ENCODE measurements at places on chromosomes 3 and 15.

DNA sequence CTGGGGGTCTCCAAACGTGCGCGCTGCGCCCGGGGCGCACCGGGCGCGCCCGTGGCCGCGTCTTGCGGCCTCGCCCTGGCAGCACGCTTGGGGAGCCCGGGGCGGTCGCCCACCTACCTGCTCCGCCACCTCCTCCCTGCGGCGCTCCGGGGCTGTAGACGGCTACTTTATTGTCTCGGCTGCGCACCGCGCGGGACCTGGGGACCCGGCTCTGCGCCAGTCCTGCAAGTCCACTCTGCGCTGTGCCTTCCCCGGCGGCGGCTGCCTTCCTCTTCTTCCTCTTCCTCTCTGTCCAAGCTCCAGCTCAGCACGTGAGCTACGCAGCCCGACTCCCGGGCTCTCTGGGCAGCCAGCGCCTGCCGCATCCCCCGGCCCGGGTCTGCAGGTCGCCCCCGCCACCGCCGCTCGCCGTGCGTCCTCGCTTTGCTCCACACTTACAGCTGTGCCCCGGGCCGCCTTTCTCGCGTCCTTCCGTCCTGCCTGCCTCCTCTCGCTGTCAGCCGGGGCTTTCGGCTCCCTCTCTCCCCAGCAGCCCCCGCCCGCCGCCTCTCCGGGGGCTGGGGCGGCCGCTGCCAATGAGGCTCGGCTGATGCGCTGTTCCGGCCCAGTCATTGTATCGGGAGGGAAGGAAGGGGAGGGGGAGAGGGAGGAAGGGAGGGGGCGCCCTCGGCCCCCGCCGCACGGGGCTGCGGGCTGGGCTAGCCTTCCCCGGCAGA is 156.4 kb upstream of the FRMD4B start:
- DNase-seq, result no peak

DNA sequence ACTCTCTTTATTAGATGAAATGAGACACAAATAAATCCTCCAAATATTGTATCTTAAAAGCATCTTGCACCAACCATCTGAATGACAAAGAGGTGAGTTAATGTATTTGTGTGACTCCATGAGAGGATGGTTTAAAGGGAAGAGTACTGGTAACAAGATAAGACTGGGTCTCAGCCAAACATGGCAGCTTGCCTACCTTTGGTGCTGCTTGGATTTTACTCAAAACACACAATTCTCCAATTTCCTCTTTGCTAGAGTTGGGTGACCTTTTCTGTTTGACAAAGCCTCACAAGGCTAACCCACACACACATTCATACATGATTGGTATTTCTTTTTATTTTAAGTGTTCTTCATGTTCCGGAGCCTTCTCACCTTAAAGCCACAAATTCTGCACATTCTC is 506.4 kb downstream of the FGF12 start:
- no peak for DNase-seq

DNA sequence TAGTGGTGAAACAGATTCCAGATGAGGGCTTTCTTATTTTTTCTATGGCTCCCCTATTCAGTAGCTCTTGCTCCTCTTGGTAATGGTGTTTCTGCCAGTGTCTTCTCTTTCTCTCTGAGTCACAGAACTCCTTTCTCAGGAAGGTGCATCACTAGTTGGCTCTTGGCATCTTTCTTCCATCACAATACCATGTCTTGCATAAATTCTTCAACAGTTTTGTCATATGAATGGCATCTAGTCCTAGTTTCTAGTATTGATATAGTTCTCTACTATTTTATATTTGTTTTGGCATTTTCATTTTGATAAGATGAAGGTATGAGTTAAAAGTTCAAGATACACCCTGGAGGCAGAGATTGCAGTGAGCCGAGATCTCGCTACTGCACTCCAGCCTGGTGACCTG is 51.0 kb downstream of the REC114 start:
- no peak for DNase-seq

DNA sequence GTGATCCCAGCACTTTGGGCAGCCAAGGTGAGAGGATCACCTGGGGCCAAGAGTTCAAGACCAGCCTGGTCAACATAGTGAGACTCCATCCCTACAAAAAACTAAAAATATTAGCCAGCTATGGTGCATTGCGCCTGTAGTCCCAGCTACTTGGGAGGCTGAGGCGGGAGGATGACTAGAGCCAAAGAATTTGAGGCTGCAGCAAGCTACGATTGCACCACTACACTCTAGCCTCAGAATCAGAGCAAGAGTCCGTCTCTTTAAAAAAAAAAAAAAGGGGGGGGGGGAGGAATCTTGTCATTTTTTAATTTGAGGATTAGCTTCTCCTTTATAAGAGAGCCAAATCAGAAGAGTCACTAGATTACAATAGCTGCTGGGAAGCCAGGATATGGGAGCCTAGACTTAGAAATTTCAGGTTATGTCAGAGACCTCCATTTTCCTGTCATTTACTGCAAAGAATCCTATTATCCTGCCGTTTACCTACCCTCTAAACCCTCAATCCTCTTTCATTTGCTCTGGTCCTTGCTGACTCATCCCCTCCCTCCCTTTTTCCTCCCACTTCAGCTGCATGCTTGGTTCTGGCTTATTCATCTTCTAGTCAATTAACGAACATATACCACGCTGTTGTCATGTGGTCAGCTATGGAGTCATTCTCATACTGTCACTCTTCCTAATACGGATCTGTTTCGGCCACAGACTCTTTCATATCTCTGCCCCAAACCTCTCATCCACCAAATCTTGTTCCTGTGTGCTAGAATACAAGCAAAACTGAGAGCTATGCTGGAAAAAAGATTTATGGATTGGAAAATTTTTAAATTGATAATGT is 83.8 kb upstream of the PPIB start:
- DNase-seq, result no peak

- DNase-seq, result no peak
Observed at GRCh38 chr3:186683979-186684378, 18.2 kb downstream of the HRG start.

DNA sequence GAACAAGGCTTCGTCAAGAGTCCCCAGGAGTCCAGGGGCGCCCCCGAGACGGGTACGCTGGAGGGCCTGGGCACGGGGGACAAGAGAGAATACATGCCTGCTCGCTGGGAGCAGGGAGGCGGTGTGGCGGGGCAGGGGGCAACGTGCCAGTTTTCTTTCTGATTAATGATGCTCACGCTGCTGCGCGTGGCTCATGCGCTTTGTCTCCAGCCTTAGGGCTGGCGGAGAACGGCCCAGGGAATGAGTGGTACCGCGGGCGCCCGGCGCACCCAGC is 408 bp upstream of the ARPP21 start:
- DNase-seq, result no peak

DNA sequence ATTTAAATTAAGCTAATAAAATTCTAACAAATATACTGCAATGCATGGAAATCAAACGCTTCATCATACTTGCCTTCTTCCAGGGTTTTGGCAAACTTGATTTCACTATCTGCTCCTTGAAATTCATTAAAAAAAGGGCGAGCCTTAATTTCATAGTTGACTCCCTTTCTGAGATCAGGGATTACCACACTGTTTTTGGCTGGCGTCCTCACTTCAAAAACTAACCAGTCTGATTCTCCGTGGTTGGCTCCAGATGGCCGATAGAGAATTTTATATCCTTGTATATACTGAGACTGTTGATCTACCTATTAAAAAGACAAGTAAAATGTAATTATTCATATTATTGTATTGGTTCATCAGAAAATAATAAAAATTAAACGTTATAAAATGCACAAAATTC is 1106.8 kb downstream of the ROBO1 start:
- no peak for DNase-seq

- no peak for DNase-seq
Observed at GRCh38 chr3:63482341-63482740, 170.1 kb upstream of the SNTN start.

GRCh38 chr3:107543666-107544065 is 20.9 kb downstream of the BBX start:
- DNase-seq, result no peak

DNA sequence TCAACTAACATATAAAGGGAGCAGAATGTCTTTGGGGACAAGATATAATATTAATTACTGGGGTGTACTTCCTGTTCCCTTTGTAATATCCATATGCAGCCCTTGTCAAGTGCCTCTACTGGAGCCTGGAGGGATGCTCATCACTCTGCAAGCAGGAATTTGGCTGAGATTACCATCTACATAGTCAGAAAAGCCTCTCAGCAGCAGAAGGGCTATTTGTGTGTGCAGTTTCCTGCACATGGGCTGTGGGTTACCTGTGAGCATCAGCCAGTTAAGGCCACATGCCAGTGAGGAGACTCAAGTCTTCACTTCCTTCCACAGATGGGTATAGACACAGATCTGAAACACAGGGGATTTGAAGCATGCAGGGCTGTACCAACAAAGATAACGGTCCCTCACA is 278.1 kb upstream of the PLSCR5 start:
- no peak for DNase-seq

DNA sequence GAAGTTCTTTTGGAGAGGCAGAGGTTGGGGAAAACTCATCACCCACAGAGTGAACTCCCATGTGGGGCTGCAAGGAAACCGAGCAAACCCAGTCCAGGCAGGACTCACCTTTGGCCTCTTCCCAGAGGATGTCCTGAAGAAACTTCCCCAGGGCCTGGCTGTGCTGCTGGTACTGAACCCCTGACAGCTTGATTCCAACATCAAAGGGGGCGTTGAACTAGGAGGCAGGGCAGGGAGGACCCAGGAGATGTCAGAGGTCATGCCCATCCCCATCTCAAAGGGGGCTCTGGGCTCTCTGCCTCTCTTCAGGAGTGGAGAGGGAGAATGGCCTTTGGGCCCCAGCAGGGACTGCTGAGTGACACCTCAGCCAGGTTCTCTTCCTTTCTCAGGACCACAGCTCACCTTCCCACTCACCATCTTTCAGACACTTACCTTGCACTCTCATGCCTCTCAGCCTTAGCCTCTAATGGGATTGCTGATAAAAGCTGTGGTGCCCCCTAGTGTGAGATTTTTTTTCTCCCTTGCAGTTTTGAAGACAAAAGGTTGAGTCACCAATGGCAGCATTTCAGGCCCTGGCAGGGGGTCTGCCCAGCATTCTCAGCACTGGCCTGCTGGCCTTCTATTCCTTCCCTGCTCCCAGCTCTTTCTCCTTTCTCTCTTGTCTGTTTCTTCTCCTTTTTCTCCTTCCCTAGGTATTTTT is 6.0 kb downstream of the GHRL start:
- peak; percentile 49 for DNase-seq

GRCh38 chr3:89098173-89098572 is 9.2 kb upstream of the EPHA3 start:
- DNase-seq, result no peak
